ENCODE measurements at places on chromosomes 6 and 20.

DNA sequence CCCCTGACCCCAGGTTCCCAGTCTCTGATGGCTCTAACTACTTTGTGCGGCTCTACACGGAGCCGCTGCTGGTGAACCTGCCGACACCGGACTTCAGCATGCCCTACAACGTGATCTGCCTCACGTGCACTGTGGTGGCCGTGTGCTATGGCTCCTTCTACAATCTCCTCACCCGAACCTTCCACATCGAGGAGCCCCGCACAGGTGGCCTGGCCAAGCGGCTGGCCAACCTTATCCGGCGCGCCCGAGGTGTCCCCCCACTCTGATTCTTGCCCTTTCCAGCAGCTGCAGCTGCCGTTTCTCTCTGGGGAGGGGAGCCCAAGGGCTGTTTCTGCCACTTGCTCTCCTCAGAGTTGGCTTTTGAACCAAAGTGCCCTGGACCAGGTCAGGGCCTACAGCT is 9.6 kb downstream of the PIGT start:
- no peak overlapping the region for H3K27ac ChIP-seq
- no peaks in the 10 kb centered on the region for H3K27me3 ChIP-seq
- H3K4me3 ChIP-seq: no peak overlapping the region
- DNase-seq: no peak

DNA sequence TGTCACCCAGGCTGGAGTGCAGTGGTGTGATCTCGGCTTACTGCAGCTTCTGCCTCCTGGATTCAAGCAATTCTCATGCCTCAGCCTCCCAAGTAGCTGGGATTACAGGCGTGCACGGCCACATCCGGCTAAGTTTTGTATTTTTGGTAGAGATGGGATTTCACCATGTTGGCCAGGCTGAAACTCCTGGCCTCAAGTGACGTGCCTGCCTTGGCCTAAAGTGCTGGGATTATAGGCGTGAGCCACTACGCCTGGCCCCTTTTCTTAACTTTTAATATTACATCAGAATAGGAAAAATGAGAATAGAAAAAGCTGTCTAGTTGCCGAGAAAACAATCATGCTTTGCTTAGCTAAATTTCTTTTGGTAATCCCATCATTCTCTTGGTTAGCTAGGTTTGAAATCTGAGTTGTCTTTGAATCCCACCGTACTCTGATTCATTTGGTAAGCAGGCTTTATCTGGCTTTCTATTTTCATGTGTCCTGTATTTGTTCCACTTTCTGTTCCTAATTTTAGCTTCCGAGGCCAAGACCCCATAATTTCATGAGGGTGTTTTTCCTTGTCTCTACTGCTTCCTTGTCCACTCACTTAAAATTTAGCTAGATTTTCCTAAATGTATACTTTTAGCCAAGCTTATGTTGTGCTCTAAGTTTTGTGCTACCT is 83.5 kb downstream of the NCOA3 start:
- peaks cover 5% of the 10 kb centered on the region for H3K36me3 ChIP-seq
- H3K4me3 ChIP-seq: no peak overlapping the region
- peaks cover 10% of the 10 kb centered on the region for H3K4me1 ChIP-seq
- peak overlapping the region; percentile 77 for H3K27ac ChIP-seq

GRCh38 chr6:10883312-10884244 is 1.7 kb upstream of the GCM2 start:
- no peaks in the 10 kb centered on the region for H3K36me3 ChIP-seq
- H3K4me1 ChIP-seq: no peaks in the 10 kb centered on the region
- no peak overlapping the region for H3K4me3 ChIP-seq
- H3K27ac ChIP-seq: no peak overlapping the region

DNA sequence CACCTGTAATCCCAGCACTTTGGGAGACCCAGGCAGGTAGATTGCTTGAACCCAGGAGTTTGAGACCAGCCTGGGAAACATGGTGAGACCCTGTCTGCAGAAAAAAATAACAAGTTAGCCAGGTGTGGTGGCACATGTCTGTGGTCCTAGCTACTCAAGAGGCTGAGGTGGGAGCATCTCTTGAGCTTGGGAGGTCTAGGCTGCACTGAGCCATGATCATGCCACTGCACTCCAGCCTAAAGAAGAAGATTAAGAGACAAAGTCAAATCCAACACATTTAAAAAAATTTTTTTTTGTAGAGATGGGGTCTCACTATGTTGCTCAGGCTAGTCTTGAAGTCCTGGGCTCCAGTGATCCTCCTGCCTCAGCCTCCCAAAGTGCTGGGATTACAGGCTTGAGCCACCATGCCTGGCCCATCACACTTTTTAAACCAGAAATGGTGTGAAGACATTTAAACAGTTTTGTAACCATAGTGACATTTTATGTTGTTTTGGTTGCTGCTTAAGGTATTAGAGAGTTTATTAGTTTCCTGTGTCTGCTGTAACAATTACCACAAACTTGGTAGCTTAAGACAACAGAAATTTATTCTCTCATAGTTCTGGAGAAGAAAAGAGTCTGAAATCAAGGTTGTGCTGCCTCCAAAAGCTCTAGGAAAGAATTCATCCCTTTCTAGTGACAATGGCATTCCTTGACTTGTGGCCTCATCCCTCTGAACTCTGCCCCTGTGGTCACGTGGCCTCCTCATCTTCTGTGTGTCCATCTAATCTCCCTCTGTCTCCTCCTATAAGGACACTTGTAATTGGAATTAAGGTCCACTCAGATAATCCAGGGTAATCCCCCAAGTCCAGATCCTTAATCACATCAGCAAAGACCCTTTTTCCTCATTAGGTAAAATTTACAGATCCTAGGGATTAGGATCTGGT is 104.6 kb upstream of the TNFAIP3 start:
- no peaks in the 10 kb centered on the region for H3K36me3 ChIP-seq
- H3K4me3 ChIP-seq: no peak overlapping the region
- peak overlapping the region; percentile 74 for H3K27ac ChIP-seq
- peaks cover 37% of the 10 kb centered on the region for H3K4me1 ChIP-seq

DNA sequence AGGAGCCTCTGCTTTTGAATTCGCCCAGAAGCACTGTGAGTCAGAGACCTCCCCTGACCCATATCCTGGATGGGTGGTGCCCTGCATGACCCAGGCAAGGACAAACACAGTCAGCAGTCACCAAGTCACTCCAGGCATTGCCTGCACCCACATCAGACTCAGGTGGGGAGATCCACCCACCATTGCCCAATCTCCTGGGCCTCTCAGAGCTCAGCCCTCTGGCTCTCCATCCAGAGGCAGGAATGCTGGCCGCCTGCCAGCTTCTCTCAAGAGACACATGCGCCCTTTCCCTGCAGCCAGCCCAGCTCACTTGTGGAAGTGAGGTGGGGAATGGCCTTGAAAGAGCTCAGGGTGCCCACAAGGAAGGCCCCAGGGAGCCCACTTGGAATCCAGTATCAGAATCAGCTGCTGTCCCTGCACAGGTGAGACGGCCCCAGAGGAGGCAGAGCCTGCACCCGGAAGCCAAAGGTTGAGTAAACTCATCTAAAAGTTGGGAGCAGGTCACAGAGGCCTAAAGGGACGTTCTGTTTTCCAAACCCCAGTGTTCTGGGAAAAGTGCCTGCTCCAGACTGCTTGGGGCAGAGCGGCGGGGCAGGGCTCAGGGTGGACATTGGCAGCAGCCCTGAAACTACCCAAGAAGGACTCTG is 129.8 kb downstream of the PREX1 start:
- peaks cover 90% of the 10 kb centered on the region for H3K4me1 ChIP-seq
- peak overlapping the region; percentile 36 for H3K27ac ChIP-seq
- H3K27me3 ChIP-seq: peaks cover 9% of the 10 kb centered on the region
- peaks cover 71% of the 10 kb centered on the region for H3K36me3 ChIP-seq
- H3K4me3 ChIP-seq: peak overlapping the region; percentile 33

DNA sequence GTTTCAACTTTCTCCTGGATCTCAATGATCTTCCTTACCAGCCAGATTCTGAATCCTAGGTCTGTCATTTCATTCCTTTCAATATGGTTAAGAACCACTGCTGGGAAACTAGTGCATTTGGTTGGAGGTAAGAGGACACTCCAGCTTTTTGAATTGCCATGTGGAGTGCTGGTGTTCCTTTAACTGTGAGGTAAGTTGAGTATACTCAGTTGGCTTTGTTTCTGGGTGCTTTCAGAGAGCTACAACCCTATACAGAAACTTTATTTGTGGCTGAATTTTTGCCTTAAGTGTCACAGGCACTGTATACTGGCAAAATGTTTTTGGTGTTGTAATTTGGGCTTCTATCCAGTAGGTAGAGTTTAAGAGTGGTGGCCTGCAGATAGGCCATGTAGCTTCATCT is 175.8 kb downstream of the TBC1D32 start:
- H3K4me1 ChIP-seq: no peaks in the 10 kb centered on the region
- H3K36me3 ChIP-seq: peaks cover 83% of the 10 kb centered on the region
- H3K4me3 ChIP-seq: no peak overlapping the region
- DNase-seq: no peak
- H3K27ac ChIP-seq: no peak overlapping the region

DNA sequence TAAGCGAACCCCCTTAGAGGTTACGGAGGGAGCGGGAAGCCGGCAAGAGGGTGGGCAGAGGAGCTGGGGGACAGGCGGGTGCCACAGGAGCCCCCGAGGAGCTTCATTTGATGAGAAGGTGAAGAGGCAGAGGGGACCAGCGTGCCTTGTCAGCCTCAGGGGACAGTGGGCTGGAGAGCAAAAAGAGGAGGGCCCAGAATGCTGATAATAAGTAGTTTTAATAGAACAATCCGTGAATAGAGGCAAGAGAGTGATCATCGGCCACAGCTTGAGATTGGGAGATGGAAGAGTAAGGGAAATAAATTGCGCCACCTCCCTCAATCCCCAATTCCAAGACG is 1.3 kb downstream of the COL19A1 start:
- no peaks in the 10 kb centered on the region for H3K36me3 ChIP-seq
- H3K4me1 ChIP-seq: peaks cover 16% of the 10 kb centered on the region
- no peak overlapping the region for H3K27ac ChIP-seq
- peak overlapping the region; percentile 55 for H3K4me3 ChIP-seq

DNA sequence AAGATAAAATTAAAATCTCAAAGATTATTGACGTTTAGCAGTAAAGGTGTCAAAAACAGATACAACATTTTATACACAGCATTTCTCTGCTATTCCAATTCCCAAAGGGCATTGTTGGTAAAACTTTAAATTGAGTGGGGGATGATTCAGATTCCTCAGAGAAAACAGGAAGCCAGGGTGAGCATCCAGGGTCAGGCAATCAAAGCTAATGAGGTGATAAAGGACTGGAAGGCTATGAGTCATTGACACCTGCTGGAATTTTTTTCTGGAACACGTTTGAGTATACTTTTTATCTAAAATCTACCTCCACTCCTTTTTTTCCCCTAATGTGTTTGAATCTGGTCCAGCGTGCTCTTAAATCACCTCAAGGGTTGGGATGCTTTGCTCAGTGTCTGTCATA is 52.2 kb downstream of the FKBP1C start:
- no peak overlapping the region for H3K4me3 ChIP-seq
- no peaks in the 10 kb centered on the region for H3K27me3 ChIP-seq
- H3K36me3 ChIP-seq: no peaks in the 10 kb centered on the region

DNA sequence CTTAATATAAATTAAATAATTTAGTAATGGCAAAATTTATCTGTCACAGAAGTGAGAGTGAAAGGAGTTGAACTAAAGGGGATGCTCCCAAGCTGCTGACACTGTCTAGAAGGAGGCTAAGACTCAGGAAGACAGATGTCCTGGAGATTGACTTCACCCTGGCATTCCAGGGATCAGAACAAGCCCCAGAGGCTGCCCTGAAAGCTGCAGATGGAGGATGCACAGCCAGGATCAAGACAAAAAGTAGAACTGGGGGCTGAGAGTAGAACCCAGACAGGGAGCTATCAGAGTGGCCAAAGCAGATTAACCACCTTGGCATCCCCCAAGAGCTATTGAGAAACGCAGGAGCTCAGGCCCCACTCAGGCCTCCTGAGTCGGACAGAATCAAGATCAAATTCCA is 189.2 kb upstream of the PLCB4 start:
- no peak for DNase-seq
- H3K27me3 ChIP-seq: no peaks in the 10 kb centered on the region
- no peaks in the 10 kb centered on the region for H3K4me1 ChIP-seq
- H3K36me3 ChIP-seq: peaks cover 27% of the 10 kb centered on the region

DNA sequence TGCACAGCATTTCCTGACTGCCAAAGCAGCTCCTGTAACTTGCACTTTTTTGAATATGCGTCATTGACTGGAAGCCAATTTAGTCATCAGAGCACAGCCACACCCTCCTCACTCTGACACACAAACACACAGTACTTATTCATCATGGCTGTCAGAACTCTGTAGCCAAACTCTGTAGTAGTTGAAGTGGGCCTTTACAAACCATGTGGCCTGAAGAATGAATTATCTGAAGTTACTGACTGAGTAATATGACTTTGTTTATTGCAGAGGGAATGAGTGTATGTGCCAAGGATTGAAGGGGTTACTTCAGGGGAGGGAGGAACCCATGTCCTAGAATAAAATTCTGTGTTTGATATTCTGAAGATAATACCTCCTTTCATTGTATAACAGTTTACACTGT is 102.7 kb downstream of the FIG4 start:
- H3K4me3 ChIP-seq: no peak overlapping the region
- peaks cover 58% of the 10 kb centered on the region for H3K36me3 ChIP-seq
- H3K27ac ChIP-seq: no peak overlapping the region
- no peak for DNase-seq
- no peaks in the 10 kb centered on the region for H3K27me3 ChIP-seq

GRCh38 chr6:118100717-118101116 is 193.7 kb downstream of the SLC35F1 start:
- no peak for DNase-seq
- no peaks in the 10 kb centered on the region for H3K36me3 ChIP-seq
- H3K4me3 ChIP-seq: no peak overlapping the region
- no peaks in the 10 kb centered on the region for H3K4me1 ChIP-seq
- H3K27me3 ChIP-seq: no peaks in the 10 kb centered on the region
- H3K27ac ChIP-seq: no peak overlapping the region

DNA sequence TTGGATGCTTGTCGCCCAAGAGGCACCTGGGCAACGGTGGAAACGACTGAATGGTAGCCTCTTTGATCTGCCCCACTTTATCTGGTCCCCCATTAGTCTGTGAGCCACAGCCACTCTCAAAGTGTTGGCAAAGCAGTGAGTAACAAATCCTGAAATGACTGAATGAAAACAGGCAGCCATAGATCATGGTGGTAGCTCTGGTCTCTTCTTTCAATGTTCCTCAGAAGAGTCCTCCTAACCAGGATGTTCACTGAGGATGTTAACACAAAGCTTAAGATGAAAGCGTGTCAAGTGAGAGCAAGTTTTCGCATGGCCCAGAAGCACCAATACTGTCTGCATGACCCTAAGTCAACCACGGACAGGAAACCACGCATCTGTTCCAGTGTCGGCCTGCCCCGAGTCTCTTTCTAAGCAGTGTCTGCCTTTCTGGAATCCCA is 107.3 kb downstream of the IRF4 start:
- H3K36me3 ChIP-seq: peaks cover 7% of the 10 kb centered on the region
- H3K27me3 ChIP-seq: no peaks in the 10 kb centered on the region
- peak overlapping the region; percentile 88 for H3K4me3 ChIP-seq
- peak overlapping the region; percentile 90 for H3K27ac ChIP-seq
- peak; percentile 57 for DNase-seq

GRCh38 chr20:11698124-11698523 is 219.6 kb upstream of the BTBD3 start:
- no peak overlapping the region for H3K27ac ChIP-seq
- H3K4me1 ChIP-seq: no peaks in the 10 kb centered on the region
- H3K36me3 ChIP-seq: no peaks in the 10 kb centered on the region

- peaks cover 1% of the 10 kb centered on the region for H3K27me3 ChIP-seq
- no peak overlapping the region for H3K4me3 ChIP-seq
- no peaks in the 10 kb centered on the region for H3K36me3 ChIP-seq
- H3K4me1 ChIP-seq: no peaks in the 10 kb centered on the region
- H3K27ac ChIP-seq: no peak overlapping the region
Observed at GRCh38 chr20:55953201-55953600, 52.1 kb downstream of the CBLN4 start.

All from immature natural killer cell (primary cell).